ENCODE measurements at places on chromosomes 2 and 18.

GRCh38 chr2:70702711-70703395 lies 65.1 kb downstream of the ADD2 start:
- DNase-seq, result no peak

- DNase-seq, result no peak
These were observed 258.8 kb downstream of the NEDD4L start for GRCh38 chr18:58302811-58303210.

DNA sequence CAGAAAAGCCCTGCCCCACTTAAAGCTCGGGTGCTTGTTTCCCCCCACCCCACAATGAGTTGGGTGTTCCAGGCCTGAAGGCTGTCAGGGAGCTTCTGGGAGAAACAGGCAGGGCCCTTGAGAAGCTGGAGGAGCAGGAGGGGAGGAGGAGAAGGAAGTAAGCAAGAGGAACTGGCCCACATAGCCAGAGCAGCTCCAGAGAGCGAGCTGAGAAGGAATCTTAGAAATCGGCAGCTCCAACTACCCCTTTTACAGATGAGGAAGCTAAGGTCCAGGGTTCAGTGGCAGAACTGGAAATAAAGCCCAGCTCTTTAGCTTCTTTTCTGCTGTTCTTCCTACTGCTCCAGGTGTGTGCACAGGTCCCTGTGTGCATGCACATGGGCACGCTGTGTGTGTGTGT lies 12.7 kb upstream of the KCNK3 start:
- DNase-seq, result no peak

- no peak for DNase-seq
These were observed 112.0 kb downstream of the CYP26B1 start for GRCh38 chr2:72035518-72036172.

- no peak for DNase-seq
These were observed 658.5 kb downstream of the ARHGAP15 start for GRCh38 chr2:143787674-143788073.

- DNase-seq, result no peak
These were observed 773.5 kb downstream of the CPS1 start for GRCh38 chr2:211329882-211330281.

GRCh38 chr2:231602859-231603467 lies 10.3 kb downstream of the TEX44 start:
- no peak for DNase-seq

GRCh38 chr2:231429901-231430300 lies 34.4 kb downstream of the NCL start:
- DNase-seq, result no peak

GRCh38 chr2:99776906-99777646 lies 287.3 kb upstream of the REV1 start:
- DNase-seq, result no peak

- no peak for DNase-seq
These were observed 678.6 kb upstream of the CDH2 start for GRCh38 chr18:28855524-28855923.

DNA sequence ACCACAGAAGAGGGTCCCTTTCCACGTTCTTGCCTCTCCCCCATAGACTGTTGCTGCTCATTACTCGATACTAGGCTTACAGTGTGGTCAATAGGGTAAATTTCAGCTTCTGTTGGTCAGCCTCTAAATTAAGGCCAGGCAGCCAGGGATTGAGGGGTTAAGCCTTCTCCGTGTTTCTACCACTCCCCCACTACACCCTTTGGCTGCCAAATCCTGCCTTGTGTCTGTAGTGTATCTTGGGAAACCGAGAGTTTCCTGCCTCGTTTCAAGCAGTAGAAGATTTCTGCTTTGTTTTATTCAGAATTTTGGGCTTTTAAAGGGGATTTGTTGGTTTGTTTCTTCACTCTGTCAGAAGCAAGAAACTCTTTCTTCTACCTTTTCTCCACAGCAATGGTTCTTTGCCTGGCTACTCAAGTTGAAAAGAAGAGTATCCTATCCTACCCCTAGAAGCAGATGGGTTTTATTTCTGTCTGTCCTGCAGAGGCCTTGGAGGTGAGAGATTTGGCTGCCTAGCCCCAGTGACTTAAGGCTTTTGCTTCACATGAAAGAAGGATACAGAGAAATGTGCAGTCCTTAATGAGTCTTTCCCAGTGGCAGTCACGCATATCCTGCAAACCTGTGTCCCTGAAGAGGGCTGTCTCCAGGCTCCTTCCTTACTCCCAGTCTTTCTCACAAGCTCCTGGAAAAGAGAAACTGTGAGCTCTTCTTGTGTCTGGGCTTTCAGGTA lies 261.5 kb upstream of the TANK start:
- DNase-seq, result no peak

- no peak for DNase-seq
These were observed 86.8 kb downstream of the SPRED2 start for GRCh38 chr2:65345631-65346030.

- no peak for DNase-seq
These were observed 763 bp upstream of the OLA1 start for GRCh38 chr2:174248998-174249592.

- DNase-seq, result no peak
These were observed 69.7 kb upstream of the LYPD6B start for GRCh38 chr2:148968776-148969319.

GRCh38 chr18:44917216-44918141 lies 236.8 kb downstream of the SETBP1 start:
- DNase-seq, result no peak

- DNase-seq, result no peak
These were observed 25.6 kb upstream of the CYRIA start for GRCh38 chr2:16691261-16691660.

DNA sequence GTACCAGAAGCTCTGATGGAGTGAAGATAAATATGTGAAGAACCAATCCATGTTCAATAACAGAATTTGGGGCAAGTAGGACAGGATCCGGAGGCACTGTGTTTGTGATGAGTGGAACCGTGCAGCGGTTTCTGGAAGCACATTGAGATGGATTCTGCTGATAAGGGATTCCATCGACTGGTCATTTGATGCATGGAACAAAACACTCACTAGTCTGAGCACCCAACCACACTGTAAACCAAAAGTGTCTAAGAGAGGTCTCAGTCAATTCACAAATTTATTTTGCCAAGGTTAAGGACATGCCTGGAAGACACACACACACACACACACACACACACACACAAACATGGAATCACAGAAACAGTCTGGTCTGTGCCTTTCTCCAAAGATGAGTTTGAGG lies 459.5 kb downstream of the FBXO15 start:
- no peak for DNase-seq

DNA sequence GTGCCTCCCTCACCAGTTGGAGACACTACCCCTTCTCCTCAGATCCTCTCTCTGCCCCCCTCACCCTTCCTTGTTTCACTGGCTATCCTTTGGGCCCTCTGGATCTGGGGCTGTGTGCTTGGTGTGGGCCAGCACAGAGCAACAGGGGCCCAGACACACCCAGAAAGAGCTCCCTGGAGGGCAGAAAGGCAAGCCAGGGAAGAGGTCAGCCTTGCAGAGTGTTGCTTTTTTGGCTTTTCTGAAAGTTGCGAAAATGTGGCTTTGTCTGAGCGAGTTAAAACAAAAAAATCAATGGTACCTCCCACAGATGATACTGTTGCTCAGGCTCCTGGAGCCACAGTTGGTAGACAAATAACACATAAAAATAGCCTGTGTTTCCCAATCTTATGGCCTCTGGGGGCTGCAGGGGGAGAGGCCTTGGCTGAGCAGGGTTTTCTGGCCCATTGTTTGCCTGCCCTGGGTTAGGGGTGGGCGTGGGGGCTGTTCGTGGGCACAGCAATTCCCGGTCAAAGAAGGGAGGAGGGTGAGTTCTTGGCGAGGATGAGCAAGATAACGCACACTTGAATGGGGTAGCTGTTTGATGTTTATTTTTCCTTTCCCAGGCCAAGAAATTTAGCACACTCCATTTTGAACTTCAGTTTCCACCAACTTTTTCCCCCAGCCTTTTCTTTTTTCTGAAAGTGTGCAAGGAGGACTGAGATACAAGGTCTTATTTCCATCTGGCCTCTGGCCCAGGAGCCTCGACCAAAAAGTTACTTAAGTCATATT lies 167.0 kb upstream of the HAAO start:
- DNase-seq, result no peak

DNA sequence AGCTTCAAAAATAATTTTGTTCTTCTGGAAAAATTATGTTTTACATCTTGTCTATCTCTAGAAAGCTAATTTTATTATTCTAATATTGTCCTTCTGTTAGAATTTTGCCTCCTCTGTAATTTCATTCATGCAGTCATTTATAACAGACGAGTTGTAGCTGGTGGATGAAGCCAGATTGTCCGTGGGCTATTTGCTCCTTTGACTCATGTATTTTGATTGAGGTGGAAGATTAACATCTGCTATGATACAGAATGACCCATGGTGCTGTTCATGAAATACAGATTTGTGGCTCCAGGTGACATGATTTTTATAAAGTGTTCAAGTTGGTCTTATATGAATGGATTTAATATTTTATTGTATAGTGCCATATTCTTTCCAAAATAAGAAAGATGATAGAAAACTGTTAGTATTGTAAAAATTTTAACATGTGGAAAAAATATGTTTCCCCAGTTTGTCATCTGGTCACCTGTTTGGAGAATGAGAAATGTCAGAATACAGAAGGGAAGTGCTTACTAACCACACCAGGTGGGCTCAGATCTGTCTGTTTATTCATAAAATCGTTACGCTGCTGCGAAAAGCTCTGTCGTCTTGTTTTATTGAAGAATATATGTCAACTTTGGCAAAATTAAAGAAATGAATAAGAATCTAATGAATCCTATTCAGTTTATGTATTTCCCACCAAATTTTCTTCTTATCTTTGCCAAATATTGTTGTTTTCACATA lies 20.4 kb upstream of the L3MBTL4 start:
- DNase-seq, result no peak

- no peak for DNase-seq
These were observed 76.6 kb downstream of the BMPR2 start for GRCh38 chr2:202452744-202453143.

DNA sequence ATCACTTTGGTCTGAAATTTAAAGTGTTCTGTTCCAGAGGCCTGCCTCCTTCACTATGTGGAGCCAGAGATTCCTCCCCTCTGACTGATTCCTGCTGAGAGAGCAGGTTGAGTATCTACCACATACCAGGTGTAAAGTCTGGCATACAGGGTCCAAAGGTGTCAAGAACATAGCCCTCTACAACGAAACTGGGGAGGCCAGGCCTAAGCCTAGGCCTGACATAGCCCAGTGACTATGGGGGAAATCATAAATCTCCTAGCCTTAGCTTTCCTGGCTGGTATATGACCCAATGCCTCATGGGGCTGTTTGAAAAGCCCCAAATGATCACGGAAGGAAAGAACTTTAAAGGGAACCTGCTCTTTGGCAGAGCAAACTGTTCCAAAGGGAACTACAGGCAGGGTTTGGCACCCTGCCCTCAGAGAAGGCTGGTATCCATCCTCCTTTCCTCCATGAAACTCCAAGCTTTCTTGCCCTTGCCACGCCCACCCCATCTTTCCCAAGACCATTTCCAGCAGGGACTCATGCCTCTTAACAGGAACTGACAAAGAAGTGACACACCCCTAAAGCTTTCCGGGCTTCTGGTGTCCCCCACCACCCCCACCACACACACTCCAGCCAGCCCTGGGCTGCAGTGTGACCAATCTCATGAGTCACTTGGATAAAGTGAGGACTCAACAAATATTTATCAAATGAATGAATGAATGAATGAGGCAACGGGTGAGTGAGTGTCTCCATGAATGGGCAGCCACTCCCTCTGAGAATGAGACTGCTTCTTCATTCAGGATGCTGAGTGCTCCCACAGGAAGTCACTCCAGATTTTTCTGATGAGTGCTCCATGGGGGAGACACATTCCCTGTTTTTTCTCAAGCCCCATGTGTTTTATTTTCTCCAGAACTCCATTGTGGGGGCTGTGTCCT lies 114.5 kb upstream of the STPG4 start:
- DNase-seq, result no peak

DNA sequence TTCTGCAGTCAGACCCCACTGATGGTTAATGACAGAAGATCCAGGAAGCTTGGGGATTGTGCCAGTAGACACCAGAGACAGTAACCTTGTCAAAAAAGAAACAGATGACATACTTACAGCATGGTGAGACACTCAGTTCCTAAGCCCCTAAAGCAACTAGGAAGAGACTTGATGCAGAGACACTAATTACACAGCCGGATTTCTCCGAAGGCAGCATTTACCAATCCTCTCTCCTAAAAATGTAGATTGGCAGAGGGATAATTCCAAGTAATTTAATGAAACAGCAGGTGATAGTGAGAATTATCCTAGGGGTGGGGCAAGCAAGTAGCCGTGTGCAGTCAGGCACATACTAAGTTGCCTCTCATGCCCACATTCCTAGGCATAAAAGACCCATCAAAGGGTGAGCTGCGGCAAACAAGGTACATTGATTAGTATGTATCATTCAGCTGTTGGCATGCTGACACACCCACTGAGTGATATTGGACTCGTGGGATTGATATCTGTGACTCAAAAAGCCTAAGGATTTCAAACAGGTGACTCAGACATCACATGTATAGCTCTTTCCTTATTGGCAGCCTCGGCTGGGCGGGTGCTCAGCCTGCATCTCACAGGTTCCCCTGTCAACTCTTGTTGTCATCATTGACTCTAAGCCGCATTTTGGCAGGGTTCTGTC lies 296.7 kb upstream of the ATP5MC3 start:
- no peak for DNase-seq

DNA sequence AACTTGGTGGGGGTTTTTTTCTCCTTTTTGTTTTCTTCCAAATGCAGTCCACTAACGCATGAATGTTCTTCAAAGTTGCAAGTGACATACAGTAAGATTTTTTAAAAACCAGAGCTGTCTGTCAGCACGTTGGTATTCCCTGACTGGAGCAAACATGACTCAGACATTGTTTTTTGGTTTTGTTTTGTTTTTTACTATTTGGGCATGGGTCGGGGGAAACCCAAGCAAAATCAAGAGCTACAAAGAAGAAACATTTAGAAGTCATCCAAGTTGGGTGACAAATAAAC lies 726 bp upstream of the CCDC88A start:
- DNase-seq, result no peak

- DNase-seq, result no peak
These were observed 112.9 kb upstream of the ZEB2 start for GRCh38 chr2:144632809-144633208.

- no peak for DNase-seq
These were observed 1.3 kb downstream of the NETO1 start for GRCh38 chr18:72866442-72866900.

DNA sequence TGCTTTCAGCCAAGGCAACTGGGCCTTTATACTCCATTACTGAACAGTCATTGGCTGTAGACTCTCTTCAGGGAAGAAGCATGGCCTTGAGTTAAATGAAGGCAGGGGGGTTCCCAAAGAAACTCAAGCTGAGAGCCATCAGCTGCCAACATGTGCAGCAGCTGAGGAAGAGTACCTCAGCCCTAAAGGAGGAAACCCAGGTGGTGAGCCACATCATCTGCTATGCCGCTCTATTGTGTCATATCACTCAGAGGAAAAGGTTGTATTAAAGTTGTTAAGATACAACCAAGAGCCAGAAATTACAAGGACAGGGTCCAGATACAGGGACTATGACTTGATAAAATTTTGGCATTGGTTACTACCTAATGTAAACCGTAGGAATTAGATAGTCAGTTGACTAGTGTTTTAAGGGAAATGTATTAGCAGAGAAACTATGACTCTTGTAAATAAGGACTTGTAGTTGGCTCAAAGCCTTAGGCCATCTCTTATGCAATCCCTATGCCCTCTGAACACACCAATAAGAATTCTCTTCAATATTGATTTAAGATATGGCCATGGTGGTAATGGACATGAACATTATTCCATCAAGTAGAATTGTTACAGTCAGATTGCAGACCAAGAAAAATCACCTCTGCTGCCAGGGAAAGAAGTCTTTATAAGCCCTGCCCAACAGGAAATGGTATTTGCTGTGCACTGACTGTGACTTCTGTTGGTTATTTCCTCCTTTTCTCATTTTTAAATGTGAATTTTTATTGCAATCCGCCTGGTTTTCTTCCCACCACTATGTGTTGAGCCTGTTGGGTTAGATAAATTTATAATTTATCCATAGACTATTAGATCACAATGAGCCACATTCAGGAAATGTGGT lies 9.2 kb upstream of the LRPPRC start:
- no peak for DNase-seq

Measured in GM12864 (cell line).